Right cardiac atrium (tissue), 5 donors: ENCODE measurements at places on chromosomes 11 and 22. TPM values are rescaled to one million over a fixed set of nuclear protein-coding genes. Genes with fewer than 3 reads are reported as not detected.

The LYVE1 gene
- 12.6 TPM for polyA plus RNA-seq

The ANGPTL5 gene
- 2.7 TPM for polyA plus RNA-seq

The PTPRCAP gene
- 1.6 TPM for polyA plus RNA-seq

The DDI1 gene
- not detected for polyA plus RNA-seq

GRCh38 chr11:27868709-27869108 is 168.5 kb upstream of the BDNF start:
- DNase-seq = no peak
